ENCODE measurements at places on chromosomes 11 and 22. TPM values are rescaled to one million over a fixed set of nuclear protein-coding genes. Genes with fewer than 3 reads are reported as not detected.
A peak's percentile ranks its signal among the peaks of the same experiment; 100 is the strongest.

DNA sequence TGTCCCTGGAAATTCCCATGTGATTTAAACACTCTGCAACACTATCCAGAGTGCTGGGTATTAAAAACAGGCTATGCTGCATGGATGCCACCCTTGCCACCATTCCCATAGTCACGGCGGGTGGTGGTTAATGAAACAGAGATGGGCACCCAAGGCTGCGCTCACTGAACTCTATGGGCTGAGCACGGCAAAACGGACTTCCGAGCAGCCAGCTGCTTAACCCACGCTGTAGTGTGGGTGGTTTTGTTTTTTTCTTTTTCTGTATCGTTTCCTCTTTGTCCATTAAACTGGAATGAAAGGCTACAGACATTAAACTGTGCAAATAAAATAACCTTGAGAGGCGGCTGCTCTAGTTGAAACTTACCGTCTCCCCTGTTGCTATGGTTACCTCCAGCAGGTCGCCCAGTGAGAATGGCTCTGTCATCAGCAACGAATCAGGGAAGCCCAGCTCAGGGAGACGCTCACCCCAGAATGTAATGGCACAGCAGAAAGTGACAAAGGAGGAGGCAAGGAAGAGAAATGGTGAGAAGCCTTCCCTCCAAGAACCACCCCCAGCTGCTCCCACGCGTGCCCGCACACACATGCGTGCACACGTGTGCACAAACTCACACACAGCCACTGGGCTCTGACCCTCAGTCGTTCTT is 102.1 kb downstream of the C11orf91 start:
- H3K27ac ChIP-seq = no peak overlapping the region
- H3K36me3 ChIP-seq = no peaks in the 10 kb centered on the region
- H3K4me3 ChIP-seq = no peak overlapping the region
- peak; percentile 52 for DNase-seq

DNA sequence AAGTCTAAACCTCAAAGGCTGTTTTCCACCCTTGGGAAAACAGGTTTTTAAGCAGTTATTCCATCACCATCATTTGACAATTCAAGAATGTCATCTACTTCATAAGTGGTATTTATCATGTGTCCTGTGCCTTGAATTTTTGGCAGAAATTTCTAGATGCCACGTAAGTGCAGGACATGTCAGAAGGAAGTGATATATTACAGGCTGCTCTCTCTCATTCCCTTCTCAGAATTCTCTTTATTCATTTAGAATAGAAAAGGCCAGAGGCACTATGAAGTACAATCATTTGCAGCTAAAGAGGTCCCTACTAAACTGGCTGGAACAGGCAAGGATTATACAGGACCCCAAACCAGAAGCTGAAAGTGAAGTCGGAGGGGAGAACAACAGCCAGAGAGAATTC is 11.9 kb downstream of the RBFOX2 start:
- no peak overlapping the region for H3K4me3 ChIP-seq
- H3K36me3 ChIP-seq = no peaks in the 10 kb centered on the region
- DNase-seq = no peak
- no peak overlapping the region for H3K27ac ChIP-seq
- no peaks in the 10 kb centered on the region for H3K27me3 ChIP-seq

DNA sequence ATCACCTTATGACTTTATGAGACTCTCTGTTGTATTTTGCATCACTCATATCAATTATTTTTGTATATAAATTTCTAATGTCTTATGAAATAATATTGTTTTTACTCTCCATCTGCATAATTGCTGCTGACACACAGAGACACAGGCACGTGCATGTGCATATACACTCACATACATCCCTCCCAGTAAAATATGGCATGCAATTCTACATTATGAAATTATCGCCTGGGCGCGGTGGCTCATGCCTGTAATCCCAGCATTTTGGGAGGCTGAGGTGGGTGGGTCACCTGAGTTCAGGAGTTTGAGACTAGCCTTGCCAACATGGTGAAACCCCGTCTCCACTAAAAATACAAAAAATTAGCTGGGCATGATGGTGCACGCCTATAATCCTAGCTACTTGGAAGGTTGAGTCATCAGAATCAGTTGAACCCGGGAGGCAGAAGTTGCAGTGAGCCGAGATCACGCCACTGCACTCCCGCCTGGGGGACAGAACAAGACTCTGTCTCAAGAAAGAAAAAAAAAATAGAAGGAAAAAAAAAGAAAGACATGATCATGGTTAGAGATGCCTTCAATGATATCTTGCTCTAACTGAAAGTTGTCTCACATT is 96.7 kb upstream of the LUZP2 start:
- no peak overlapping the region for H3K27ac ChIP-seq
- H3K36me3 ChIP-seq = no peaks in the 10 kb centered on the region
- no peaks in the 10 kb centered on the region for H3K4me1 ChIP-seq
- DNase-seq = no peak

DNA sequence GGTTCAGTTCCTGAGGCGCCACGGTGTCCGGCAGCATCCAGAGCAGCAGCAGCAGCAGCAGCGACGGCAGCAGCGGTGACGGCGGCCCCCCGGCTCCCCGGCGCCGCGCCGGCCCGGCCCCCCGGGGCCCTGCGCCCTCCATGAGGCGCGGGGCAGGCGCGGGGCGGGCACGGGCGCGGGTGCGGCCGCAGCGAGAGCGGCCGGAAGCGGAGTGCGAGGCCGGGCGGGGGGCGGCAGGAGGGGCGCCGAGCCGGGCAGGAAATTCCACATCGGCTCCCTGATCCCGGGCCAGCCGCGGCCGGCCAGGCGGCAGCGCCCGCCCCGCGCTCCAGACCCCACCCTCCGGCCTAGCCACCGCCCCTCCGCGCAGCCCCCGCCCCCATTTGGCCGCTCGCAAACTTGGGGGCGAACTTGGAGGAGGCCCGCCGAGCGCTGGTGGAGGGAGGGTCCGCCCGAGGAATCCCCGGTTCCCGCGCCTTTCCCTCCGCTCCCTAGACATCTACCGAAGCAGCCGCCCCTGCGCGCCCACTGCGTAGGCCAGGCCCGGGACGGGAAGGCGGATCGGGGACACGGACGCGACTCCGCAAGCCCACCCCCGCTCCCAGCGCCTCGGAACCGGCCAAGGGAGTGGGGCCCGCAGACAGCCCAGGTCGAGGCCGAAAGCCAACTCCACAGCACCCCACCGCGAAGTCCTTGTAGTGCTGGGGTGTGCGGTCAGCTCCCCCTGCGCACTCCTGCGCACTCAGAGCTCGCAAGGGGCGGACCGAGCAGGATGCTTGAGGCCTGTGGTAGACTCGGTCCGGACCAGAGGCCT is at the start of gene SCARF2:
SCARF2 (minus strand) TSS at position 213 of the 814 bp plus-strand sequence; CDS start at position 142, 71 bp downstream.
- DNase-seq = peak; percentile 80
- peaks cover 6% of the 10 kb centered on the region for H3K4me1 ChIP-seq
- H3K27me3 ChIP-seq = peaks cover 18% of the 10 kb centered on the region

GRCh38 chr11:110432713-110433392 is 3.1 kb downstream of the FDX1 start:
- H3K27me3 ChIP-seq = no peaks in the 10 kb centered on the region
- no peak overlapping the region for H3K4me3 ChIP-seq

DNA sequence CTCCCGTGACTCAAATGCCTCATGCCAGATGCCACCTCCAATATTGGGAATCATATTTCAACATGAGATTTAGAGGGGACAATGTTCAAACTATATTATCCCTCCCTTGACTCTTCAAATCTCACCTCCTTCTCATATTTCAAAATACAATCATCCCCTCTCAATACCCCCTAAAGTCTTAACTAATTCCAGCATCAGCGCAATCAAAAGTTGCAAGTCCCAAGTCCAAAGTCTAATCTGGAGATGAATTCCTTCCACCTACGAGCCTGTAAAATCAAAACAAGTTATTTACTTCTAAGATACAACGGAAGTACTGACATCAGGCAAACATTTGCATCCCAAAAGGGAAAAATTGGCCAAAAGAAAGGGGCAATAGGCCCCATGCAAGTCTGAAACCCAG is 67.2 kb upstream of the SC5D start:
- no peaks in the 10 kb centered on the region for H3K36me3 ChIP-seq
- no peaks in the 10 kb centered on the region for H3K4me1 ChIP-seq
- H3K4me3 ChIP-seq = no peak overlapping the region
- H3K27ac ChIP-seq = no peak overlapping the region

The TESMIN gene
- polyA plus RNA-seq = 34.2 TPM

DNA sequence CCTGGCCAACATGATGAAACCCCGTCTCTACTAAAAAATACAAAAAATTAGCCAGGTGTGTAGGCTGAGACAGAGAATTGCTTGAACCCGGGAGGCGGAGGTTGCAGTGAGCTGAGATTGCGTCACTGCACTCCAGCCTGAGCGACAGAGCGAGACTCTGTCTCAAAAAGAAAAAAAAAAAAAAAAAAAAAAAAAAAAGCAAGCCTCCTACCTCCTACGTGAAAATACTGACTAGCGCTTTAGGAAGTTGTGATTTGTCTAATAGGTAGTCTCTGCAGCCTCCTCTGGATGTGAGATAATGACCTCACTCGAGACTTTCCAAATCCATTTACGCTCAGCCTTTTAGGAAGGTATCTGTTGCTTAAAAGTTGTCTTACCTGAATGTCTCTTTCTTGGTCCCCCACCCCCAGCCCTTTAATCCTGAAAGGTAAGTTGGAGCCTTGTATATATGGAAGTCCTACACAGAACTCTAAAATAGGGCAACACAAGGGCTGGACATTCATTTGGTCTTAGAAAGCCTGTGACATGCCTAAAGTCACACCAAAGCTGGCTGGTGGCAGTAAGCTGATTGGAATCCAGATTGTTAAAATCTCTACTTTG is 5.5 kb downstream of the SEPTIN3 start:
- H3K4me1 ChIP-seq = peaks cover 15% of the 10 kb centered on the region
- H3K4me3 ChIP-seq = no peak overlapping the region
- no peaks in the 10 kb centered on the region for H3K36me3 ChIP-seq
- H3K27me3 ChIP-seq = peaks cover 29% of the 10 kb centered on the region
- DNase-seq = no peak
- H3K27ac ChIP-seq = no peak overlapping the region

DNA sequence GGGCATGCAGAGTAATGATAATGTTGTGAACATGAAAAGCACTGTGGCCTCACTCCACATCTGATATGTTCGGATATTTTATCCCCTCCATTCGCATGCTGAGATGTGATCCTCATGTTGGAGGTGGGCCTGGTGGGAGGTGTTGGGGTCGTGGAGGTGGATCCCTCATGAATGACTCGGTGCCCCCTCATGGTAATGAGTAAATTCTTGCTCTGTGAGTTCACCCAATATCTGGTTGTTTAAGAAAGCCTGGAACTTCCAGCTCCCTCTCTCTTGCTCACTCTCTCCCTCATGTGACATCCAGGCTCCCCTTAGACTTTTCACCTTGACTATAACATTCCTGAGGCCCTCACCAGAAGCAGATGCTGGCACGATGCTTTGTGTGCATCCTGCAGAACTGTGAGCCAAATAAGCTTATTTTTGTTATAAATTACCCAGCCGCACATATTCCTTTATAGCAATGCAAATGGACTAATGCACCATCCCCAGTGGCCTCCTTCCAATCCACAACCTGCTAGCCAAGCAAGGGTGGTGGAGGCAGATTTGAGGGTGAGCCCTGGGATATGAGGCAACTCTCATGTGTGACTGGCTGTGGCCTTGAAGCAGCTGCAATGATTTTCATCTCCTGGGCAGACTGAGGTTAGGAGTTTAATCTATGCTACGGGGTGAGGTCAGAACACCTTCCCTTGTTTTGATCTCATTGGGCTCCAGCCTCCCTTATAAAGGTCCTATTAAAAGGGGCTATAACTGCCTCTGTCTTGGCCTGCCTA is 276.5 kb downstream of the ETS1 start:
- H3K4me1 ChIP-seq = no peaks in the 10 kb centered on the region
- H3K27ac ChIP-seq = no peak overlapping the region
- no peaks in the 10 kb centered on the region for H3K27me3 ChIP-seq
- H3K4me3 ChIP-seq = no peak overlapping the region
- DNase-seq = no peak
- H3K36me3 ChIP-seq = no peaks in the 10 kb centered on the region

GRCh38 chr11:90564531-90564930 is 341.7 kb upstream of the CHORDC1 start:
- no peak overlapping the region for H3K4me3 ChIP-seq
- H3K36me3 ChIP-seq = no peaks in the 10 kb centered on the region
- no peak overlapping the region for H3K27ac ChIP-seq
- no peak for DNase-seq
- no peaks in the 10 kb centered on the region for H3K27me3 ChIP-seq

The CD248 gene
- 4.6 TPM for polyA plus RNA-seq

The VPS26B gene
- 19.6 TPM for polyA plus RNA-seq

DNA sequence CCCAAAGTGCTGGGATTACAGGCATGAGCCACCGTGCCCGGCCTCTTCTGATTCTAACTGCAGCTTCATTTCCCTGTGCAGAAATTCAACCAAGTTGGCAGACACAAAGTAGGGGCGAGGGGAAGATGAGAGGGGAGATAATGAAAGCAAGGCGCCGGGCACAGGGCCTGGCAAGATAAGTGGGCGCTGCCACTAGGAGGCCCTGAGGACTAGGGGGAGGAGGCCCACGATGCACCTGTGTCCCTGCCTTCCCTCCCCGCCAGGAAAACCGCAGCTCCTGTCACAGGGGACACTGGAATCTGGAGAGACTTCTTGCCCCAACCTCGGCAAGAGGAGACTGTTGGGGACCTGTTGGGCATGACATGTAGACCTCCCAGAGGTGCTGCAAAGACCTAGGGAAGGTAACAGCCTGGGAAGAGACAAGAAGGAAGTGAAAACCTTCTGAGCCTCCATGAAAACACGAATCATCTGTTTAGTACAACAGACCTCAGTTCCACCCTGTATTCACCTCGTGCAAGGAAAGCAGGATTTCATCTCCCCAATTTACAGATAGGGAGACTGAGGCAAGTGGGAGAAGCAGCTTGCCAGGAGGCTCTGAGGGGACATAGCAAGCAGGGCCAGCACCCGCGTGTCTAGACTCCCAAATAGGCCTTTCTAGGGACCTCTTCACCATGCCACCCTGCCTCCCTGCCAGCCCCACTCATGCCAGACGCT is 3.1 kb upstream of the LGALS1 start:
- no peaks in the 10 kb centered on the region for H3K36me3 ChIP-seq
- no peak overlapping the region for H3K4me3 ChIP-seq
- H3K27ac ChIP-seq = no peak overlapping the region
- DNase-seq = no peak

GRCh38 chr11:43790444-43790794 is 90.2 kb upstream of the ALKBH3 start:
- no peak for DNase-seq
- H3K27ac ChIP-seq = no peak overlapping the region
- no peak overlapping the region for H3K4me3 ChIP-seq
- H3K36me3 ChIP-seq = no peaks in the 10 kb centered on the region
- no peaks in the 10 kb centered on the region for H3K4me1 ChIP-seq

The KDELR3 gene
- polyA plus RNA-seq = 8.0 TPM

The DERL3 gene
- polyA plus RNA-seq = 27.8 TPM

DNA sequence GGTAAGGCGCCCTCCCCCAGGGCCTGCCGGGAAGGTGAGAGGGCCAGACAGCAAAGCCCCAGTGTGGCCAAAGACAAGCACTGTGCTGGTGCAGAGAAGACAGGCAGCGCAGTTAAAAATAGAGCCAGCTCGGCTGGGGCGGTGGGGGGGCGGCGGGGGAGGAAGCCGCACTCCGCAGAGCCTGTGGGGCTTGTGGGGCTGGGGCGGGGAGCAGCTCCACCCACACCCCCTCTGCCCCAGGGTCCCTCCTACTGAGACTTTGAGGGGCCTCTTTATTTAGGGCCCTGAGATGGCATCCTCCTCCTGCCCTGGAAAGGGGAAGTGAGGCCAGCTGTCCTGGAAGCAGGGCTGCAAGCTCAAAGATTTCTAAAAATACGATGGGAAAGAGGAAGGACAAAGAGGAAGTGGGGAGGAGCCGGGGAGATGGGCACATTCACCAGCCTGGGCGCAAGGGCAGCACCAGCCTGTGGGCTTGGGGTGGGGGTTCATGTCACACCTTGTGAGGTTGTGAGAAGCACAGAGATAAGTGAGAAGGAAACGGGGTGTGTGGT is 2.6 kb downstream of the CYTH4 start:
- DNase-seq = no peak
- H3K36me3 ChIP-seq = no peaks in the 10 kb centered on the region
- no peaks in the 10 kb centered on the region for H3K27me3 ChIP-seq
- H3K4me1 ChIP-seq = no peaks in the 10 kb centered on the region
- no peak overlapping the region for H3K4me3 ChIP-seq

The SYVN1 gene
- 27.8 TPM for polyA plus RNA-seq
